ENCODE measurements at places on chromosomes 3 and 15.

DNA sequence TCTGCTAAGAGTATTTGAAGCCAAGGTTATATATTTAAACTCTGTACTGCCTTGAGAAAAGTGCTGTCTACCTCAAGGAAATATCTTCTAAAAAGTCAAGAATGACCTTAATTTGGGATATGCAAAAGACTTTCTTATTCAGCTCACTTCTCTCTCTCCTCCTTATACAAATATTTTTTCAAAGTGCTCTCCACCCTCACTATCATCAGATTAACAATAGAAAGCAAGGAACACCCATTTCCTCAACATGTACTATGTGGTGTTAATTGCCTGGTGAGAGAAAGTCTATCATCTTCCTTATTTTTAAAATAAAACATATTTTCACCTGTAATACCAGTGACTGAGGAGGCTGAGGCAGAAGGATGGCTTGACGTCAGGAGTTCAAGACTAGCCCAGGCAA, 44.4 kb upstream of the RSL24D1 start:
- no peak for DNase-seq

DNA sequence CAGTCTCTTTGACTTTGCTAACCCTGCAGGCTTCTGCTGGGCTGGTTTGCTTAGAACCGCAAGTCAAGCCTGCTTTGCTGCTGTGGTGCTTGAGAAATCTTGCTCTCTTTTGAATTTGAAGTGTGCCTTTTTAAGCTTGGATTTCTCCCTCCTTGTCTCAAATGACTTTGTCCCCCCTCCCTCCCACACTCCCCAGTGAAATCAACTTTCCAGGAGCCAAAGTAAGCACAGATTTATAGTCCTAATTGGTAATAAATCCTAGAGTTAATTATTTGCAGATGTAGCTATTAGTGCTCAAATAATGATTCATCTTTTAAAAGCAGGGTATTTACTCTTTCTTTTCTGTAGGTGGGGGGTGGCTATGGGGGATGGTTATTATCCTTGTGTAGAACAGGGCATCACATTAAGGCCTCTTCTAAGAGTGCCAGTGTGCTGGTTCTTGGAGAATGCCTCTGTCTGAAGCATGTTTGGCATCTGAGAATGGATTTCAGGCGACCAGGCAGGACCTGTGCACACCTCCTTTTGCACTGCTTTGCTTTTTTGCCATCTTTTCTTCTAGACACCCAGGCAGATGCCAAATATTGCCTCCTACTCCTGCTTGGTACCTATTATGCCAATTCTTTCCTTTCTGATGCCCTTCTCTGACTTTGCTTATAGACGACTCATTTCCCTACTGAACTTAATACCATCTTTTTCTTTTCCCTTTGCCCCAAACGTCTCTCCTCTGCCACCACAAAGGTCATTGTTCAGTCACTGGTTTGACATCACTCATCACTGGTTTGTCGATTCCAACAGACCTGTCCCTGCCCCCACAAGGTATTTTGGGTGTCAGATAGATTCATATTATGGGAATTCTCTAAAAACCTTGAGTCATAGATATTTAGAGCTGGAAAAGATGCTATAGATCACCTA, 50.7 kb downstream of the CLDN11 start:
- DNase-seq = no peak

DNA sequence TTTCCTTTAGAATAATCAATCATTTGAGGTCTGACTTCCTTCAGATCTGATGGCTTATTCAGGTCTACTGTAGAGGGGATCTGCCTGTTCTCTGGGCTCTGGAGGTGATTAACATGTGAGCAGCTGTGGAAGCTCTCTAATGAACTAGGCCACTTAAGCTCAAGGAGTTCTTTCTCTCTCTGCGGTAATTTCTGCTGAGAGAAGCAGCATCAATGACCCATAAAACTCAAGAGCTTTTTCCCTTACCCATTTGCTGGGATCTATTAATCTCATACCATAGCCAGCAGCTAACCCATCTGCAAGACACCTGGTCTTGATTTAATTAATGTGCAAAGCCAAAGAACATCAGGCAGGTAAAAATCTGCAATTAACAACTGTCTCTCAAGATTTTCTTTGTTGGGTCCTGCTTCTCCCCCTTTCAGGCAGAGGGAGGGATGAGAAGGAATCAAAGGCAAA, 73.2 kb upstream of the DLG1 start:
- DNase-seq = no peak

DNA sequence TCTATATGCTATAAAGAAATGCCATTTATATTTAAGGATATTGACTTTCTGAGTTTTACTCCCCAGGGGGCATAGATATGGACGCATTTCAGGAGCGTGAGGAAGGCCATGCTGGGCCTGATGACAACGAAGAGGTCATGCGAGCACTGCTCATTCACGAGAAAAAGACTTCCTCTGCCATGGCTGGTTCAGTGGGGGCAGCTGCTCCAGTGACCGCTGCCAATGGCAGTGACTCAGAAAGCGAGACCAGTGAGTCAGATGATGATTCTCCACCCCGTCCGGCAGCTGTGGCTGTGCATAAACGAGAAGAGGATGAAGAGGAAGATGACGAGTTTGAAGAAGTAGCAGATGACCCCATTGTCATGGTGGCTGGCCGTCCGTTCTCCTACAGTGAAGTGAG, 38.4 kb downstream of the GTF2E1 start:
- DNase-seq = no peak

DNA sequence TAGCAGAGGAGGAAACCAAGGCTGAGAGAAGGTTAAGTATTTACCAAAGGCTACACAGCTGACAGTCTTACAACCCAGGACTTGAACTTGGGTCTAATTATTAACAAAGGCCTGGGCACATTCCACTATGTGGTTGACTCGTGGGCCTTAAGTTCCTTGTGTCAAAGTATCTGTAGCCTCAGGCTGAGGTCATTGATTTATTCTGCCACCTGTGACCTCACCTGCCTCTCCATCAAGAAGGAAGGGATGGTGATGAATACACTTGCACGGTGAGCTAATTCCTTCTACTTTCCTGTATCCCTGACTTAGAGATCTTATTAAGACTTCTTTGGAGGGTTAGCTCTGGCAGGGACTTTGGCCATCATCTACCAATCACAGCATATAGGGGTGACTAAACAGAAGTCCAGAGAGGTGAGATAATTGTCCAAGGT, 19.9 kb upstream of the LRRC58 start:
- DNase-seq = no peak

DNA sequence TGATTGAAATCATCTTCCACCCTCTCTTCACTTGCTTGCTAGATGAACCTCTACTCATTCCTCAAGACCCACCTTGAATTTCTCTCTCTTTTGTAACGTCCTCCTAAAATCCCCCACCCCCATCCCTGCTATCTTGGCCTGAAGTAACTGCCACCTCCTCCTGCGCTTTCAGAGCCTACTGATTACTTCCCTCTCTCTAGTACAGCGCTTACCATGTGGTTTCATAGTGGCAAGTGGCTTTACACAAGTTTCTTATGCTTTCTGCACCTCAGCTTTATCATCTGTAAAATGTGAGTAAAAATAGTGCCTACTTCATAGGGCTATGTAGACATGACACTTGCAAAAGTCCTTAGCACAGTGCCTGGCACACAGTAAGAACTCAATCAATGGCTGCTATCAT, 28.7 kb upstream of the DAZL start:
- DNase-seq = no peak

DNA sequence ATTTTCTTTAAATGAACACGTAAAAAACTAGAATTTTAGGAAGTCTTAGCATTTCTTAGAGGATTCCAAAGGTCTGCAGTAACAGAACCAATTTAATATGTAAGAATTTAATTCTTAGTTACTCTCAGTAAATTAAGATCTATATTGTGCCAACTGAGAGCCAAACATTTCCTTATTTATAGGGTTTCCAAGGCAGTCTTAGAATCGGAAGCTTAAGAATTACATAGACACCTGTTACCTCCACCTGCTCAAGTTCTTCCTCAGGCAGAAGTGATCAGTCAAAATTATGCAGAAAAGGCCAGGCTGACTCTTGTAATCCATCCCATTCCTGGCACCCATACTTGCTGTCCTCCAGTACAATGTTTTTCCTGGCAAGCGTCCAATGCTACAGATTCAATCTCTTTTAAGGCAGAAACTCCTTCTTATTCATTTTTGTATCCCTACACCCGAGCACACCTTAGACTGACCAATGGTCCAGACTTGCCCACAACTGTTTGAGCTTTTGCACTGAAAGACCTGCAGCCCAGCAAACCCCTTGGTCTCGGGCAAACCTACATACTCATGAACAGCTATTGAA, 64.3 kb downstream of the NCEH1 start:
- no peak for DNase-seq

GRCh38 chr3:134697830-134698689, 47.2 kb upstream of the KY start:
- DNase-seq = no peak

- no peak for DNase-seq
Measured at GRCh38 chr3:852033-852432, 240.8 kb upstream of the CNTN6 start.

GRCh38 chr15:58222679-58223078, 84.5 kb downstream of the AQP9 start:
- no peak for DNase-seq

- no peak for DNase-seq
Measured at GRCh38 chr15:76337059-76337695, 604 bp downstream of the ISL2 start.

DNA sequence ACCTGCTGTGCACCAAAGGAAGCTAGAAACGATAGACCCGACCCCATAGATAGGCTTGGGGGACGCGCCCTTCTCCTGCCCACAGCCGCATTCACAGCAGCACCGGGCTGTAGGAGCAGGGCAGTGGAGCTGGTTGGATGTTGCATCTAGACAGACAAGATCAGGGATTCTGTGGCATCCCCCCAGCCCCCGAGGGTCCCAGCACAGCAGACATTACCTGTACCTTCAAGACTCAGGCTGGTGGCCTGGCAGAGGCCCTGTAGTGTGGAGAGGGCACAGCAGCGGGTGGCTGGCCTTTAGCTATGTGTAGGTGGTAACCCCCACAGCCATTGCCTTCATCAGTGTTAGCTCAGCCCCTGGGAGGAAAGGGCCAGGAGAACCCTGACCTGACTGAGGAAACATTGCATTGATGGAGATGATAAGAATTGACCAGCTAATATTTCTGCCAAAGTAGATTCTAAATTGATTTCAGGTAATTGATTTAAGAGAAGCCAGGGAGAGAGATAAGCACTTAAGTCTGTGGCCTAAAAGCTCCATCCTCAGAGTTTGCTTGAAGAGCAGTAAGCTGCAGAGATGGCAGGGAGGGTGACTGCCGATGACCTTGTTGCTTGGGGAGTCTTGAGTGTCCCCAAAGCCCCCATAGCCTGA, 269.4 kb downstream of the TLE3 start:
- no peak for DNase-seq

All from activated T-cell treated with anti-CD3 and anti-CD28 coated beads, Interleukin-2, amount 50 U/mL, for 72 hours (primary cell).